ENCODE measurements at places on chromosomes 13 and 19.
A peak's percentile ranks its signal among the peaks of the same experiment; 100 is the strongest.

DNA sequence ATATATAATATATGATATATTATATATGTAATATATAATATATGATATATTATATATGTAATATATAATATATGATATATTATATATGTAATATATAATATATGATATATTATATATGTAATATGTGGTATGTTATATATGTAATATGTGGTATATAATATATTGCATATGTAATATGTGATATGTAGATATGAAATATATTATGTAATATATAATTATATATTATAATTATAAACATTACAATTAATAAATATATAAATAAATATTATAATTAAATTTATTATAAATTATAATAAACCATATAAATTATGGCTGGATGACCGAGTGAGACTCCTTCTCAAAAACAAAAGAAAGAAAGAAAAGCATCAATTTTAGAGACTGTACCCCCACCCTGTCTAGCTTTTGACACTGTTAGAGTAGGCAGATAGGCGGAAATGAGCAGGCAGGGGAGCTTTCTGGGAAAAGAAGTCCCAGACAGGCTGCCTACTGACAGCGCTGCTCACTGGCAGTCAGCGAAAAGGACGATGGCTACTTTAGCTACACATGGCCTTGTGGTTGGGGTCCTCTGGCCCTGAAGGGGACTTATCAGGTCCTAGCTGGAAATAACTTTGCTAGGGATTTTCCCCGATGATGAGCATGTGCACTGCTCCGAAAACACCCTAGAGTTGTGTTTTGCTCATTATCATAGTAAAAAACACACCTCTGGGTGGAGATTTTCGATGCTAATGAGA, 19.7 kb downstream of the C3 start:
- no peak for DNase-seq

- DNase-seq: no peak
Observed at GRCh38 chr19:16376649-16377048, 52.0 kb downstream of the KLF2 start.

DNA sequence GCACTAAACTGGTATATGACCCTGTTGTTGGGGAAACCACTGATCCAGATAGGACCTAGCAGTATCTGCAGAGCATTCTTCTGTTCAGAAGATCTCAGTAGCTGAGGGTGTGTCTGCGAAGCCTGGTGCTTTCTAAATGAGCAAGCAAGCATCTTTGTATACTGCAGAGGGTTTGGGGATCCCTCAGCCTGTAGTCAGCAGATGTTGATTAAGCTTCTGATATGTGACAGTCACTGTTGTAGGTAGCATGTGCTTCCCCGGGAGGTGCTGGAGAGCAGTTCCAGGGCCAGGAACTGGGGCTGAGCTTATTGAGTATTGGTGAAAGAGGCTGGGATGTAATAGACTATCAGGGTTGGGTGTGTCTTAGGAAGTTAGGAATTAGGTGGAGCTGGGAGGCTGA, 1.5 kb downstream of the SCAF1 start:
- DNase-seq: no peak

DNA sequence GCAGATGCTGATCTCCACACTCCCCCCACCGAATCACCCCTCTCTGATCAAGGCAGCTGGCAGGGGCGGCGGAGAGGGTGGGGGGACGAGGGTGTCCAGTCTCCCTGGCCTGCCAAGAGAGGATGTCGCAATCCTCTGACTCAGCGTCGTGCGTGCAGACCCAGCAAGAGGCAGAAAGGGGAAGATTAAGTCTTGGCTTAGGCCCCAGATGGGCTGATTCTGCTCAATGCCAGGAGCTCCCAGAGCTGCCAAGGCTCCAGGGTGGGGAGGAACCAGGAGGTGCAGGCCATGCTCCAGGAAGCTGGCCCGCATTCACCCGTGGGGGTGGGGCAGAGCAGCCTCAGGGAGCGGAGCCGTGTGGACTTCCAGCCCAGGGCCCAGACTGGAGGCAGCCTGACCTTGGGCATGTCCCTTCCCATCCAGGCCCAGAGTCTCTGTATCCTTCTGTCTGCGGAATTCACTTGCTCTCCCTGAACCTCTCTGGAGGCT, 6.6 kb upstream of the BCL3 start:
- DNase-seq: peak; percentile 89

- no peak for DNase-seq
Observed at GRCh38 chr19:38291855-38292254, 12.2 kb upstream of the C19orf33 start.

DNA sequence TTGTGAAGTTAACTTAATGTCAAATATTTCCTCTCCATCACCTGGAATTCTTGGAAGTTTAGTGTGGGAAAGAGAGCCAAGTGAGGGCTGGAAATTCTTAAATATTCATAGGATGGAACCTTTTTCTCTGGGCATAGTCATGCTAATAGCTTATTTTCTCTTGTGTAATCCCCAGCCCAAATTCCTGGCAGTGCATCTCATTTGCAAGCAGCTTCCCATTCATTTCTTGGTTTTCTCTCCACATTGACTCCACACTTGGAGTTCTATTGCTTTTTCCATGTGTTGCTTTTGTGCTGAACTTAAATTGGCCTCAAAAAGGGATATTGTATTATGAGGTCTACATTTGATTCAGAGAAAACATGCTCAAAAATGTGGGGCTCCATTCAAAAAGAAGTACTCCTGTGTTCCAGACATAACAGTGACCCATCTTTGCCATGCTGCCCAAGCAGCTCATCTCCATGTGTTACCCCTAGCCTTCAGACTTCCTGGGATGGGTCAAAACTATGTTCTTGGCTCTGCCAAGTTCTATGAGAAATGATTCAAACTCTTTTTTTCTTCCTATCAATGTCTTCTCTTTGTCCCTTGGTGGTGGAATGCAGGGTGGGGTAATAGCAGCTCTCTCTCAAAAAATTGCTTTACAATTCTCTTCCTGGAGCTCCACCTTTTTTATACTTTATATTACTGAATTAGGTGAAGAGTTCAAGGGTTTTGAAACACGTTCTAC, 2471.5 kb downstream of the PCDH9 start:
- DNase-seq: no peak

DNA sequence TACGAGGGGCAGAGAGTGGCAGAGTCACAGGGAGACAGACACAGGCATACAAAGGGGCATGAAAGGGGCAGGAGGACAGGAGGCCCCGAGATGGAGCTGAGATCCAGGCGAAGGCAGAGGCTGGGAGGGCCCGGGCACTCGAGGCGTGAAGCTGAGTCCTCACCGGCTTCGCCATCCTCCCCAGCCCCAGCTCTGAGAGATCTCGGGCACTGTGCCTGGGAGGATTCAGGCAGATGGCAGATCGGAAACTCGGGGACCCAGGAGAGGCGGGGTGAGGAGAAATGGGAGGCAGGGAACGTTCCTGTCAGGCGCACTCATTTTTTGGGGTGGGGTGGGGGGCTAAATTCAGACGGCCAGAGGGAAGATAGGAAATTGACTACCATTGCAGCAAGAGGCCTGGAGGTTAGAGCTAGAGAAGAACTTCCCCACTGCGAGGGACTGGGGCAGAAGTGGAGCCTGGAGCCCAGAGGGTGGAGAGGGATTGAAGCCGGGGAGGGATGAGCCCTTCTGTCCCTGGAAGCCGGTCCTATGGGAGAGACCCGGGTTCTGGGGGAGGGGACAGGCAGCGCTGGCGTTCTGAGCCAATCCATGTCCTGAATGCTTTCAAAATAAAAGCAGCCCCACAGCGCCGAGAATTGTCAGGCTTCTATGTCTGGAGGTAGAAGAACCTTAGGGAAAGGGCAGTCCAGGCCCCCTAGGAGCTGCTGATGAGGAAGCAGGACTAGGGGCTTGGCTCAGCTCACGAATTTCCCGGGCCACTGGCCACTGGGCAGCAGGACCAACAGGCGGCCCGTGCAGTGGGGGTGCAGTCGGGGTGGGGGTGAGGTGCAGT, 12.6 kb downstream of the LRRC4B start:
- DNase-seq: no peak

Data from GDM1 (cell line).